ENCODE measurements at places on chromosomes 1 and 21. TPM values are rescaled to one million over a fixed set of nuclear protein-coding genes. Genes with fewer than 3 reads are reported as not detected.

Gene OR2L2
- not detected for total RNA-seq

DNA sequence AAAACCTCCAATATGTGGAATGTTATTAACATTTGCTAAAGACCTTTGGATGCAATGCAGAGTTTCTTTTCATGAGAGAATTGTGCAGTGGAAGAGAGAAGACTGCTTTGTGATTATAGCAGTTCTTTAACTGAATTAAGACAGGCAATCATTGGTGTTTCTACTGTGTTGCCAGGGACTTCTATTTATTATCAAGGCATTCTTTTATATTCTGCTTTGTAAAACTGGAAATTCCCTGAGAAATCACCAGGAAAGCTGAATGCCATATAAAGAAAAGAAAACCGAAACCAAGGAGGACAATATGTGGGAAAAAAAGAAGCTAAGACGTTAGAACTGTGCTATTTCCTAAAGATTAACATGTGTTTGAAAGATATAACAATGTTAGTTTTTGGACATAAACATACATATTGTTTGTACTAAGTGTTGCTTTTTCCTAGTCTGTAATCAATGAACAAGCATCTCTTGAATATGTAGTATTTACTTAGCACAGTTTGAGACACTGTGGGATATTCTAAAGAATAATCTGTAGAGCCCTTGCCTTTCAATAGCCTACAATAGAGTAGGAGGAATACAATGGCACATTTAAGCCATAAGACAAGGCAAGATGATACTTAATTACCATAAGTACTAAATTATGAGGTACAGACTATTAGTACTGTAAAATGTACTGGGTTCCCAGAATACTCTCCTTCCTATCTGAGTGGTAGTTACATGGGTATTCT lies 47.1 kb downstream of the EXTL2 start:
- peak overlapping the region; percentile 14 for H3K27ac ChIP-seq
- no peaks in the 10 kb centered on the region for H3K4me1 ChIP-seq
- H3K36me3 ChIP-seq, result no peaks in the 10 kb centered on the region
- DNase-seq, result no peak
- H3K4me3 ChIP-seq, result no peak overlapping the region

- no peaks in the 10 kb centered on the region for H3K27me3 ChIP-seq
- DNase-seq, result no peak
- no peak overlapping the region for H3K27ac ChIP-seq
- H3K4me1 ChIP-seq, result no peaks in the 10 kb centered on the region
- H3K36me3 ChIP-seq, result peaks cover 5% of the 10 kb centered on the region
- no peak overlapping the region for H3K4me3 ChIP-seq
Observed at GRCh38 chr1:77413541-77414335, 131.9 kb downstream of the AK5 start.

DNA sequence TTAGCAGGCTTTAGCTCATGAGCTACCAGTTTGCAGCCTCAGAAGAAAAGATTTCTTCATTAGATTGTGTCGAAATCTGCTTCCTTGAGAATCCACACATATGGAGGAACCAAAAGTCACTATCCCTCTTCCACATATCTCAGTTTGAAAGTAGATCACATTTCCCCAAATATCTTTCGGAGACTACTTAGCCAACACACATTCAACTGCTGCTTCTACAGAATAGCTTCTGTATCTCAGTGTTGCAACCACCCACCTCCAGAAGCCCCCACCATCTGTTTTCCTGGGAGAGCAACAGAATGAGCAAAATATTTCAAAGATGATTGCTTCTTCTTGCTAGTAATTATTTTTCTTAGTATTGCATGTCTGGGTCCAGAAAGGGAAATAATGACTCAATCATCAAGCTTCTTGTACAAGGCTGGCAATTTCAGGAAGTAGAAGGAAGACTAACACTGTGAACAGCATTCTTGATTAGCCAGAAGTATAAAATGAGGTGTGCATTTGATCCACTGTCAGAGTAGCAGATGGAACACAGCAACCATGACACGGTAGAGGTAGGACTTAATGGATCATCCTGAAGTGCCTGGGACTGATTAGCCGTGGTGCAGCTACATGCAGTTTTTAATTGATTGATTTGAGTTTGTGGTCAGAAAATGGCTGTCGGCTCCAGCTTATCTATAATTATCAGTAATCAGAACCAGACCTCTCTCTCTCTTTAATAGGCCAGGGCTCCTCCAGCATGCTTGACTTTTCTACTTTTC lies 24.9 kb downstream of the ZC3H11B start:
- H3K4me1 ChIP-seq, result no peaks in the 10 kb centered on the region
- DNase-seq, result no peak
- no peak overlapping the region for H3K4me3 ChIP-seq
- no peaks in the 10 kb centered on the region for H3K27me3 ChIP-seq

Measured in tibial nerve (tissue), 4 donors.